ENCODE measurements at places on chromosomes 5 and 9.

- DNase-seq: no peak
These were observed 319.0 kb upstream of the CDH6 start for GRCh38 chr5:30874241-30875034.

- DNase-seq: no peak
These were observed 272.7 kb upstream of the PANK3 start for GRCh38 chr5:168851902-168852321.

- DNase-seq: no peak
These were observed 54.0 kb upstream of the MAP3K1 start for GRCh38 chr5:56761151-56761885.

- no peak for DNase-seq
These were observed 48.9 kb upstream of the PPARGC1B start for GRCh38 chr5:149681252-149681651.

DNA sequence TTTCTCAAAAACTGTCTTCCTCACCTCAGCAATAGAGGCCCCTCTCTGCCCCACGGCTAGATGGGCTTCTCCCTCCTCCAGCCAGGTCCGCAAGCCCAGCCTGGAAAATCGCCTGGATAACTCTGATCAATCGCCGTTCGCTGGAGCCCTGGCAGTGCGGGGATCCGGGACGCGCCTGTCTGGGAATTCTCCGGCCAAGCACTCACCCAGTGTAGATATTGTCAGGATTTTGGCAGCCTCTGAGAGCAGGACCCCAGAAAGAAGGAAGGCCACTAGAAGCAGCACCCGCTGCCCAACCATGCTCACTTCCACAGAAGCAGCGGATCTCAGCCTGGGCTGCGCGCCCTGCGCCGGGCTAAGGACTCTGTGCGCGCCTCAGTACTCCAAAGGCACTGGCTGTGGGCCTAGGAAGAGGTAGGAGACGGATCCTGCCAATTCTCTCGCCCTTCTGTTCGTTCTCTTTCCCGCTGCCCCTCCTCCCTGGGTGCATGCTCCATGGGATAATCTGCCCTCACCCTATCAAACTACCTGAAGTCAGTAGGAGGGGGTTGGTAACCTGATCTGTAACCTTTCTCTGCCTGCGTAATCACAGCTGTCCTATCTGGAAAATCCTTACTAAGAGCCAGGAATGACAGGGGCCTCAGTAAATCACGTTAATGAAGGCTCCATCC, at the start of gene UGT3A1:
Gene UGT3A1 (minus strand): TSS at position 450 of the 671 bp plus-strand sequence. CDS start 150 bp downstream, at position 300.
- DNase-seq: no peak

DNA sequence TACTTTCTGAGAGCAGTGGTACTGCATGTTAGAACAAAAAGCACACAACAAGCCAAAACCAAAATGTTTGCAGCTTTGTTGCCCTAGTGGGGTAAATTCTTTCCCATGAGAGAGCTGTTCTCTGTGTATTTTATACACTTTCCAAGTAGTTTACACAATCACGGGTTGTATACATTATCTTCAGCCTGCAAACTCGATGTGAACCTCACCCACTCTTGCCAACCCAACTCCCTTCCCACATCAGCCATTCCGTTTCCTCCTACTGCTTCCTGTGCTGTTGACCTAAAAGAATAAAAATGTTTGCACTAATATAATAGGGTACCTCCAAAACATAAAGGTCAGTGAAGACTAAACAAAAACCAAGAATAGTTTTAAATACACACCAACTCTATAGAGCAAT, 47.0 kb downstream of the IQGAP2 start:
- no peak for DNase-seq

GRCh38 chr5:145983446-145983845, 47.1 kb downstream of the SH3RF2 start:
- DNase-seq: no peak

- no peak for DNase-seq
These were observed 361.1 kb upstream of the TLE4 start for GRCh38 chr9:79210541-79211243.

DNA sequence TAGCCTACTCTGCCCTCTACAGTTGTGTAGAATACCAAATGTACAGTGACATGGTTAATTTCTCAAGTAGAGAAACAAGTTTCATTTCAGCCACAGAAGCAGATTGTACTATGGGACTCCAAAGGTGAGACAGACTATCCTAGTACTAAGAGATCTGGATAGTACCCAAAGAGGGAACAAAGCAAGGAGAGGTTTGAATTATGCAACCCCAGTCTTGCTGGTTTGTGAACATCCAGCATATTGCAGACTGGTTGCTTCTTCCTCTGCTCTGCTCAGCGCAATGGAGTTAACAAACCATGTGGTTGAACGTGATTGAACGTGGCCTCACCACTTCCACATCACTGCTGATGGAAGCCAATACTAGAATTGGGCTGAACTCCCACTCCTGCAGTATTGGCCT, 43.3 kb upstream of the ALDOB start:
- no peak for DNase-seq

- DNase-seq: no peak
These were observed 49.5 kb upstream of the EGFLAM start for GRCh38 chr5:38208782-38209378.

GRCh38 chr9:8855046-8855445, 1055.5 kb upstream of the DMAC1 start:
- no peak for DNase-seq

GRCh38 chr9:33453286-33453860, 6.0 kb upstream of the AQP3 start:
- no peak for DNase-seq
